ENCODE measurements at places on chromosomes 5 and 9.

GRCh38 chr5:137252512-137252911 is 246.6 kb downstream of the SPOCK1 start:
- no peak for DNase-seq

GRCh38 chr9:87259543-87260518 is 237.8 kb upstream of the DAPK1 start:
- DNase-seq = no peak

GRCh38 chr9:34332076-34332964 is 3.0 kb downstream of the NUDT2 start:
- peak; percentile 46 for DNase-seq

DNA sequence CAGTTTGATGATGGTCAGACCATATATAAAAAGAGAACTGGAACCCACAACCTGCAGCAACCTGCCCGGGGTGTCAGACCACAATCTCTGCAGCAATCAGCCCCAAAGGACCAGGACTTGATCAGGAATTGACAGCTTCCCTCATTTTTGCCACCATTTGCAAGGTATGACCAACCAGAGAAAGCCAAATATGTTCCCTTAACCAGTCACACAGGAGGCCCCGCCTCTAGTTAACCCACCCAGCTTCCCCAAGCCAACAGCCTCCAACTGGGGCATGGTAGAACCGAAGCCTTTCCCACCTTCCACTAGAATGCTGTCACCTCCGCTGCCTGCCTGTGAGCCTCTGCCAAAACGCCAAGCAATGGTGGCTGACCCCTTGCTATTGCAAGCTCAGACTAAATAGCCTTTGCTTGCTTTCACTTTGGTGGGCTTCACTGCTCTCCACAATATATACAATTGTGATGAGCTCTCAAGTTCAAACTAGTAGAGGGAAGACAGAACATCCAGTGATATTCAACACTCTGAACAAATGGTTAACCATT is 86.3 kb downstream of the AK8 start:
- DNase-seq = no peak

GRCh38 chr9:137490532-137491186 is 31.5 kb upstream of the NSMF start:
- DNase-seq = no peak

- DNase-seq = no peak
These were observed 122.5 kb downstream of the TMEM174 start for GRCh38 chr5:73295447-73295846.

GRCh38 chr5:168720575-168720974 is 141.4 kb upstream of the PANK3 start:
- no peak for DNase-seq

- DNase-seq = no peak
These were observed at the start of gene CSF2 for GRCh38 chr5:132073231-132074013. TSS of gene CSF2 (plus strand) at chr5:132073789. CDS start at chr5:132073824, 35 bp downstream.

GRCh38 chr5:5483350-5483749 is 60.9 kb downstream of the ICE1 start:
- DNase-seq = no peak

GRCh38 chr9:17349831-17350230 is 215.0 kb downstream of the CNTLN start:
- no peak for DNase-seq

GRCh38 chr9:92650296-92650695 is 19.6 kb downstream of the IPPK start:
- DNase-seq = no peak

GRCh38 chr5:2003206-2003605 is 120.5 kb upstream of the IRX4 start:
- DNase-seq = no peak

DNA sequence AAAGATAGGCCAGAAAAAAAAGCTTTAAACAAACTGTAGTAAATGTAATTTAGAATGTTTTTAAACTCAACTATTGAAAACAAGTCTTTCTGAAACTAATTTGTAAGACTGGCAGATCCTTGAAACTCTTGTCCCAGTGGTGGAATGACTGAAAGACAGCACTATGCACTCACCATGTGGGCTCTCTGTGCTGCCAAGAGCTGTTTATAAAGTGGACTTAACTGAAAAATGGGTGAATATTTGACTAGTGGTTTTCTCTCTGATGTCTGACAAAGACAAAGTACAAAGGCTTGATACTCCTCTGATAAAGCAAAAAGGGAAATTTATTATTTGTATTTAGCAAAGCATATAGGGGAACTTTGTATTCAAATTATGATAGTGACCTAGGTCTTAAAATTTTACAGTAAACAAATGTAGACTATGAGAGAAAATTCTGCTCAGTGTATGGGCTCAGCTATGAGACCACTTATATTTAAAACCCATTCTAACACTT is 635.4 kb downstream of the NR2F1-AS1 start:
- DNase-seq = no peak

- no peak for DNase-seq
These were observed 41.9 kb upstream of the CFAP157 start for GRCh38 chr9:127664678-127665507.

GRCh38 chr9:113187929-113188595 is 33.0 kb downstream of the FKBP15 start:
- DNase-seq = peak; percentile 95

DNA sequence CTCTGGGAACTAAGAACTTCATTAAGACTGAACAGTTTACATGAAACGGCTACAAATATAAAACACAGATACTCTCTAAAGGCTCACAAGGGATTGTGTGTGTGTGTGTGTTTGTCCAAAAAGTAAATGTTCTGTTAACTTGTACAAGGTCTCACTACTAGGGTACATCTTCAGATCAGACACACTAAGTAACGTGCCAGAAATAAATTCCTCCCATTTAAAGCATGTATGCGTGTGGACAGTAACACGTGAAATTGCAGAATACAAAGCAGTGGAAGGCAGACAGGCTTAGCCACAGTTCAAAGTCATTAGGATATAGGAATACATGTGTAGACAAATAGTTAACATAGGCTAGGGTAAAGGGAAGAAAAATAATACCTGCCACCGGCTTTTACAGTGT is 1.8 kb downstream of the BNC2 start:
- no peak for DNase-seq

- no peak for DNase-seq
These were observed 240.7 kb downstream of the COX7C start for GRCh38 chr5:86858442-86858841.

- DNase-seq = peak; percentile 86
These were observed 2.8 kb downstream of the PDLIM7 start for GRCh38 chr5:177494346-177495195.

DNA sequence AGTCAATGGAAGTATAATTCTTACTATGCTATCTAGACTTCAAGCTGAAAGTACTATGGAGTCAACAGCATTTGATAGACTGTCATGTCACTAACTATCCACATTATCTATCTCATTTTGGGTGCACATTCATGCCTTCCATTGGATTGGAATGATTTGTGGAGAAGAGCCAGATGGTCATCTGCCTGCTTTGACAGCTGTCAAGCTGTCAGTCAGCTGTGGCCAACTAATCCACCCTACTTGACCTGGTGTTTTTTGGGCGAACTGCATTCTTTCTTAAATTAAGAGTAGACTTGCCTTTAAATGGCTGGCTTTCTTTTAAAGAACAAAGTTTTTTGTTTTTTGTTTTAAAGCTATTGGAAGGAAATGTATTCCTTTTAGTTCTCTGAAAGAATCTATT is 151.5 kb downstream of the DCP2 start:
- DNase-seq = no peak

Measured in suppressor macrophage treated with lipopolysaccharide for 4 hours (primary cell).